Keratinocyte (primary cell): ENCODE measurements at places on chromosomes 16 and 17.

DNA sequence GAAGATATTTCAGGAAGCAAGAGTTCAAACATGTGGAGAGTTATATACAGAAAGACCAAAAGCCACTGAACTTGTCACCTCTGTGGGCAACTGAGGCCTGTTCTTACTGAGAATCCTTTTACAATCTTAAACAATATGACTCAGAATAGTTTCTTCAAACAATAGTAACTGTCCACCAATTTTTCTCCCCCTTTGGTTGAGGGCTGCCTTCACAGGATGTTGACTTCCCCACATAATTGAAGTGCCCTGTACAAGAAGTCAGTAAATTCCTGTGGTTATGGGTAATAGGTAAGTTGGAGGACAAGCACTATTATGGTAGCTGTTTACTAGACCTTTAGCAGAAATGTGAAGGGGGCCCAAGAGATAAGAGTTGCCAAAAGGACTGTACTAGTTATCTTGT is 215.8 kb downstream of the CDH8 start:
- DNase-seq, result no peak

DNA sequence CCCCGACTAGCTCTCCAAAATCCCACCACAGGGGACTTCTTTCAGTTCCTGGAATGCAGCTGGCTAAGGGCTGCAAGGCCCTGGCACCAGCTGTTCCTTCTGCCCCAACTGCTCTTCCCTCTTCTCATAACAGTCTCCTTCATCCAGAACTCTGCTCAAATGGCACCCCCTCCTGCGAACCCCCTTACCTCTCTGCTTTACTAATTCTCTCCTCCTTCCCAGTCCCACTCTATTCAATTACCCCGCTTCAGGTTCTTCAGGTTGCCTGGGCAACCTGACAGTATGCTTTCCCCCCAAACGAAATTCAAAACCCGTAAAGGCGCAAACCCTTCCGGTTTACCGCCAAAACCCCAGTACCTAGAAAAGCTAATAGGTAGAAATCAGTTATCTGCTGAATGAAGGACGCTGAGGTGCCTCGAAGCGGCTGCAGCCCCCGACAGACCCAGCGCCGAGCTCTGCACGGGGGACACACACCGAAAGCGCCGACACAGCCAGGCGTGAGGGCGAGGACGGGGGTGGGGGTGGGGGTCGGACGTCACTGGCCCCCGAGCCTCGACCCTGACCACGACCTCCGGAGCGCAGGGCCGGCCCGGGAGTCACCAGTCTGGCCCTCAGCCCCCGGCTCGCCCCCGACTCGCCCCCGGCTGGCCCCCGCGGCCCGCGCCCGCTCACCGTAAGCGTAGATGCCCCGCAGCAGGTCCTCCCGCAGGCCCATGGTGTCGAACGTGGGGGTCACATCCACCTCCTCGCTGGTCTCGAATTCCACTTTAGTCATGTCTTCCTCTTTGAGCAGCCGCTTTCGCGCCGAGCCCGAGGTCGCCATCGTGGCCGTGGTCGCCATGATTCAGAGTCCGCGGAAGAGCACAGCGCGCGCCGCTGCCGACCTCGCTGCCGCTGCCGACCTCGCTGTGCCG is 550 bp downstream of the EIF4A3 start:
- no peak for DNase-seq

- no peak for DNase-seq
Measured at GRCh38 chr16:86673090-86673955, 95.0 kb downstream of the FOXL1 start.

DNA sequence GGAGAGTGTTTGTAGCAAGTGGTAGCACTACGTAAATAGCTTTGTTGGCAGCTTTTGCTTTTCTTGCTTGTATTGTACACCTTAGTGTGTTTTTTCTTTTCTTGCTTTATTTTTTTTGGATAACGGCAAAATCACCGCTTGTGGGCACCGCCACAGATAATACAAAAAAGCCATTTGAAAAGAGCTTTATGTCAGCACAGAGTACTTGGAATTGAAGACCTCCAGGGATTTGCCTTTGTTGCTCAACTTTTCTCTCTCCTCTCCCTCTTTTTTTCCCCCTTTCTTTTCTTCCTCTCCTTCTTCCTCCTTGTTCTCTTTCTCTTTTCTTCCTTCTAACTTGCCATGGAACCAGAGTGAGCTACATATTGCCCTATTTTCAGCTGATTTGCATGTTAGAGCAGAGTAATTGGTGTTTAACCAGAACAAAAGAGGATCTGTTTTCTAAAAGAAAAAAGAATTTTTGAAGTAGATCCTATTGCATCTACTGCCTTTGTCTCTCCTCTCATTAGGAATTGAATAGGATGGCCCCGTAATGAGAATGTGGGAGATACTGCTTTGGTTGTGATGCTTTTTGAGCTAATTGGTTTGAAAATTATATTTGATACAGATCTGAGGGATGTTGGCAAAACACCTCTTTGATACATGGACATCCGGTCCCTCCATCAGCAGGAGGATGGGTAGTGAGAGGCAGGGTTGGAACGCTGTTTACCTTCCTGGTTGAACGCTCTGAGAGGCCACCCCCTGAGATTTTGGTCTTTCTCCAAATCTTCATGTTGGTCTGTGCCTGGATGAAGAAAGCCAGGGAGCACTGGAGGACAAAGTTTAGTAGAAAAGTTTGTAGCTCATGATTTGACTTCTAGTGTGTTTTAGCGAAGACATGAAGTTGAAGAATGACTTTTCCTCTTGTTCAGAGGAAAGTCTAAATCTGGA is 85.6 kb downstream of the MSI2 start:
- DNase-seq, result no peak

DNA sequence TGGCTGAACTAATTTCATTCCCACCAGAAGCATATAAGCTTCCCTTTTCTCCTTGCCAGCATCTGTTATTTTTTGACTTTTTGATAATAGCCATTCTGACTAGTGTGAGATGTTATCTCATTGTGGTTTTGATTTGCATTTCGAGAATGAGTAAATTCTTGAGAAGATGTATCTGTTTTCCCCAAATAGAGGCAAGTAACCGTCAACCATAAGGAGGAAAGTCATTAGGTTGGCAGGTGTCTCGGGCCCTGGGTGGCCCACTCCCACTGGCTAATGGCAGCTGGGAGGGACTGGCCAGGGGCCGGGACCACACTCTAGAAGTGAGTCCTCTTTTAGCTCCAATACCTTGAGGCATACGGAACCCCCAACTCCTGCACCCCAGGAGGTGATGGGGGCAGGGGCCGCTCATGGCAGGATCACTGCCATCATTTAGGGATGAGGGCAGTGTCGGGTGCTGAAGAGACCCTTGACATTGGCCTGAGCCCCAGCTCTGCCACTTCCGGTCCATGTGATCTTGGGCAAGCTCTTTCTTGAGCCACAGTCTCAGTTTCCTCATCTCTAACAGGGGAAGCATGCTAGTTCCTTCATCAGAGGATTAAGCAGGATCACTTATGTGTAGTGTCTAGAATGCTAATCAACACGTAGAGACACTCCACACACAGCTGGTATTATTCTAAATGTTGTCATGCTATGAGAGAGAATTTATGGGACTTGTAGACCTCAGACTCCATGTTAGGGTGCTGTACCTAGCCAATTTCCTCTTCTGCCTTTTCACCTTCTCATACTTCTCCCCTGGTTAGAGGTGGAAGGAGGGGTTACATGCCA is 44.3 kb downstream of the RGS9 start:
- DNase-seq, result no peak

- no peak for DNase-seq
Measured at GRCh38 chr17:43515656-43516055, 30.5 kb downstream of the ETV4 start.

GRCh38 chr16:12613131-12613991 is 190.3 kb downstream of the CPPED1 start:
- DNase-seq, result no peak

DNA sequence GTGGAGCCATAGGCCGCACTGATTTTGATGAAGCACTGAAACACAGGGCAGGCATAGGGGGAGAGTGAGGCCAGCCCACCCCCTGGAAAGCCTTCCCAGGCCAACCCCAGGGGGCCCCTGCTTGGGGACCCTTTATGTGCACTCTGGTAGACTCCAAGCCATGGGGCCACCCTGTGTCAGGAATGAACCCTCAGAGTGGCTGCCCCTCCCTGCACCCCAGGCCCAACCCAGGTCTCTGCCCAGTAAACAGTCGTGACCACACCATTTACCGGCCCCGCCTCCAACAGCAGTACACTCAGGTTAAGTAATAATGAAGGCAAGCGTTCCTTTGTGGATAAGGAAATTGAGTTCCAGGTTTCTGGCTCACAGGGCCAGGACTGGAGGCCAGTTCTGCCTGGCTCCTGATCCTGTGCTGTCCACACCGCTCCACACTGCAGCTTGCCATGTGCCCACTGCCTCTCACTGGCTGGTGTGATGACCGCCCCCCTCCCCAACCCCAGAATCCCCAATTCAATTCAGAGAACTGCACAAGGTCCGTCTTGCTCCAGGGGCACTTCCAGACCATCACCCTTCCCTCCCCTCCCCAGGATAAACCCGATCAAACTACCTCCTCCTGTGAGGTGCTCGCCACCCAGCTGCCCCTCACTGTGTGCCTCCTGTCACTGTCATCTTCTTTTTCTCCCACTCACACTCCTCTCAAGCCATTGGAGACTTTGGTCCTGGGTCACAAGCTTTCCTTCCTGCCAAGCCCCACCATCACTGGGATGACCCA is 13.6 kb downstream of the PIMREG start:
- DNase-seq, result no peak

- DNase-seq, result no peak
Measured at GRCh38 chr16:66263168-66263972, 103.1 kb upstream of the CDH5 start.

DNA sequence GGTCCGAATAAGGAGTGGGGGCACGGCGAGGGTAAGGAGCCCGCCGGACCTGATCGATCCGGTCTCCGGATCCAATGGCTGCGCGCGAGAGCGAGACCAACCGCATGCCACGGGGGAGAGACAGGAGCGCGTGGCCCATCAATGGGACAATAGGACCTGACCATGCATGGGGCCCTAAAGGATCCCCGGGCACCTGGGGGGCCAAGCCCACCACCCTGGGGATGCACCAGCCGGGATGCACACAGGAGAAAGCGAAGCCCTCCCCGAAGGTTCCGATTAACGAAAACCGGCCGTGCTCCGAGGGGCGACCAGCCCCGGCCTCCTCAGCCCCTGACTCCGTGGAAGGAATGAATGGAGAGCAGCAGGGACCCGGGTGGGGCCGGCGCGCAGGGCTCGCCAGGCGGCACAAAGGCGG is 525 bp downstream of the JPT1 start:
- DNase-seq, result no peak

GRCh38 chr17:45709728-45710288 is 74.3 kb upstream of the CRHR1 start:
- DNase-seq, result no peak

- DNase-seq, result no peak
Measured at GRCh38 chr16:30965436-30965835, 7.9 kb downstream of the SETD1A start.

GRCh38 chr16:49786926-49787557 is 68.9 kb downstream of the ZNF423 start:
- no peak for DNase-seq

- no peak for DNase-seq
Measured at GRCh38 chr17:62692721-62693431, 65.4 kb downstream of the MRC2 start.

GRCh38 chr16:21684199-21684598 is 20.4 kb downstream of the OTOA start:
- DNase-seq, result no peak

DNA sequence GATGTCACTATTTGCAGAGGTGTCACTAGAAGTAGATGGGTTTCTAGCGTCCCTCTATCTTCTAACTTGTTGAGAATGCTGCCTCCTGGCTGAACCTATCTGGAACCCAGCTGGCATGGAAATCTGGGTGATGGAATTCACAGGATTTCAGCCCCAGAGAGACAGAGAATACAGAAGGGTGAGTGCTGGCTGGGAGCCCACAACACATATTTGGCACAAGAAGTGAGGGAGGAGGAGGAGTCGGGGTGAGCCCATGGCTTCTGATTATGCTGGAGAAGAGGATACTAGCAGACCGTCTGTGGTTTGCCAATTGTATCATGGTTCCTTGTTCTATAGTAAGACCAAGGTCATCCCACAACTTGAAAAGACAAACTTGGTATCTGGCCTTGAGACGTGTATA is 557.8 kb upstream of the SALL1 start:
- DNase-seq, result no peak

DNA sequence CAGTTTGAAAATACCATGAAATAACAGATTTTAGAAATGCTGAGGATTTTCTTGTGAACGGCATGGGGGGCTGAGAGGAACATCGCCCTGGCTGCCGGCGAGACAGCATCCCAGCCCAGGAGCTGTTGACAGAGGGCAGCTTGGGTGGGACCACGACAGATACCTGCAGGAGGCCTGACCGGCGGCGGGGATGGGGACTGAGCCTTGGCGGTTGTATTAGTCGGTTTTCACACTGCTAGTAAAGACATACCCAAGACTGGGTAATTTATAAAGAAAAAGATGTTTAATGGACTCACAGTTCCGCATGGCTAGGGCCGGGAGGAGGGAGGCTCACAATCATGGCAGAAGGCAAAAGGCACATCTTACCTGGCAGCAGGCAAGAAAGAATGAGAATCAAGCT is 82.3 kb upstream of the DNAH17 start:
- DNase-seq, result no peak

- no peak for DNase-seq
Measured at GRCh38 chr17:75970011-75970523, 8.9 kb downstream of the ACOX1 start.

DNA sequence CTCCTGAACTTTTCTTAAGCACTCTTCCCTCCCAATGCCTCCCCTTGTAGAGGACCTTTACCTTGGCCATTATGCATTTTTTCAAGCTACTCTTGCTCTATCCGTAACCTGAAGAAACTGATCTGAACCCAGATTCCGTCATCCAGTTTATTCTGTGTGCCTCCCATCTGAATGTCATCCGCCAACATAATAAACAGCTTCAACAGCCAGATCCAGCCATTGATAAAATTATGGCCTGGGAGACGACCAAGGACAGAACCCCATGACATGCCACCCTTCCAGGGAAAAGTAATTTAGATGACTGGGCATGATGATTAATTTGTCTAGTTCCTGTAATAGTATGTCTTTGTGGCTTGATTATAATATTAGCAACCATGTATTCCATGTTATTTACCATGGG is 41.9 kb downstream of the KATNIP start:
- DNase-seq, result no peak

DNA sequence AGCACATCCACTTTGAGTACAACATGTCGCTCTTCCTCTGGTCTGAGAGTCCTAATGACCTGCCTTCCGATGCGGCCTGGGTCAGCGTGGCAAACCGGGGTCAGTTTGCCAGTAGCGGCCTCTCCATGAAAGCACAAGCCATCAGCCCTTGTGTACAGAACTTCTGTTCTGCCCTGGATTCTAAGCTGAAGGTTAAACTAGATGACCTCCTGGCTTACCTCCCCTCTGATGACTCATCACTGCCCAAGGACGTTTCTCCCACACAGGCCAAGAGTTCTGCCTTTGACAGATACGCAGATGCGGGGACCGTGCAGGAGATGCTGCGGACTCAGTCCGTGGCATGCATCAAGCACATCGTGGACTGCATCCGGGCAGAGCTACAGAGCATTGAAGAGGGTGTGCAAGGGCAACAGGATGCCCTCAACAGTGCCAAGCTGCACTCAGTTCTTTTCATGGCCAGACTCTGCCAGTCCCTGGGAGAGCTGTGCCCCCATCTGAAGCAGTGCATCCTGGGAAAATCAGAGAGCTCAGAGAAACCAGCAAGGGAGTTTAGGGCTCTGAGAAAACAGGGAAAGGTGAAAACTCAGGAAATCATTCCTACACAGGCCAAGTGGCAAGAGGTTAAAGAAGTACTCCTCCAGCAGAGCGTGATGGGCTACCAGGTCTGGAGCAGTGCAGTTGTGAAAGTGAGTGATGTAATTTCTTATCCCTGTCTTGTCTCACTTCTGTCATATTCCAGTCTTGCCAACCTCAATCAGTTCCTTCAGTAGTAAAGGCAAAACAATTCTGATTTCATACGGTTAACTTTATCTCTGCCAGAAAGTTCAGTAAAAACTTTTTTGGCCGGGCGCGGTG is 8.6 kb downstream of the COG1 start:
- no peak for DNase-seq
